Esophagus mucosa (tissue), 1 donor: ENCODE measurements at places on chromosomes 3 and 15.

- peak; percentile 87 for ATAC-seq
Measured at GRCh38 chr15:88246666-88247446, 9.7 kb downstream of the NTRK3 start.

GRCh38 chr3:102037209-102037608 is 187.9 kb downstream of the NFKBIZ start:
- ATAC-seq = no peak

- ATAC-seq = peak; percentile 38
Measured at GRCh38 chr15:70327856-70328678, 230.3 kb upstream of the TLE3 start.

GRCh38 chr3:76864355-76864754 is 175.5 kb upstream of the ROBO2 start:
- no peak for ATAC-seq

DNA sequence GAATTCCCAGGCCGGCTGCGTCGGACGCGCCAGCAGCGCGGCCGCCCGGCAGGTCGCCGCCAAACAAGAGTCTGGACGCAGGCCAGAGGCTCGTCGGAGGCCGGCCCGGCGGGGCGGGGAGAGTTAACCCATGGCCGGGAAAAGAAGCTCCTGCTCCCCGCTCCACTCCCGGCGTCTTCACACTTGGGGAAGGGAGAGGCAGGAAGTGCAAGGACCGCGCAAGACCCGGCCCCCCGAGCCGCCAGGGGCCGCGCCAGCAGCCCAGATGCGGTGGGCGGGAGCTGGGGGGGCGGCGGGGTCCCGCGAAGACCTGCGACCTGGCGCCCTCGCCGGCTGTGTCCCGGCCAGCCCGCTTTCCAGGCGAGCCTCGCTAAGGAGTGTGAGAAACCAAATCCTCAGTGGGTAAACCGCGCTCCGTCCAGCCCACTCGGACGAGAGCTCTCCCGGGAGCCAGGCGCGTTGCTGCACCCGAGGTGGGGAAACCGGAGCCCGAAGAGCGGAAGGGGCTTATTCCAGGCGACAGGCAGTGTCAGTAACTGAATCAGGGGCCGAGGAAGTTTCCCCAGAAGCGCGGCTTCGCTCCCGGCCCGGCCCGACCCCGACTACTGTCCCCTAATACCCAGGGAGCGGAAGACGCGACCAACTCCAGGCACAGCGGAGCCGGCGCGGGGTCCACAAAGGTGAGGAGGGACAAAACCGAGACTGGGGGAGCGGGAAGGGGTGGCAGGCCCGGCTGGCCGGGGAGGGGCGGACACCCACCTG is 721 bp downstream of the ADAMTS7 start:
- ATAC-seq = peak; percentile 19

DNA sequence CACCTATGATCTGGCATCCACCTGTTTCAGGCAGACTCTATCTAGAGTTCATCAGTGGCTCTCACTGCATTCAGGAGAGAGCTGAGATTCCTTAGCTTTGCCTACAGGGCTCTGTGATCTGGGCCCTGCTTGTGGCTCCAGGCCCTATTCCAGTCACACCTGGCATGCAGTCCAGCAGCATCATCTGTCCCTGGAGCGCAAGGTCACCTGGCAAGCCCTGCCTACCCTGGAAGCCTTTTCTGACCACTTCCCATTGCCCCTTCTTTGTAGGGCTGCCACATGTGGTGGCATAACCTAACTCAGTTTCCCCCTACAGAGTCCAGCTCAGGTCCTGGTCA is 115.1 kb upstream of the PLXNA1 start:
- no peak for ATAC-seq

DNA sequence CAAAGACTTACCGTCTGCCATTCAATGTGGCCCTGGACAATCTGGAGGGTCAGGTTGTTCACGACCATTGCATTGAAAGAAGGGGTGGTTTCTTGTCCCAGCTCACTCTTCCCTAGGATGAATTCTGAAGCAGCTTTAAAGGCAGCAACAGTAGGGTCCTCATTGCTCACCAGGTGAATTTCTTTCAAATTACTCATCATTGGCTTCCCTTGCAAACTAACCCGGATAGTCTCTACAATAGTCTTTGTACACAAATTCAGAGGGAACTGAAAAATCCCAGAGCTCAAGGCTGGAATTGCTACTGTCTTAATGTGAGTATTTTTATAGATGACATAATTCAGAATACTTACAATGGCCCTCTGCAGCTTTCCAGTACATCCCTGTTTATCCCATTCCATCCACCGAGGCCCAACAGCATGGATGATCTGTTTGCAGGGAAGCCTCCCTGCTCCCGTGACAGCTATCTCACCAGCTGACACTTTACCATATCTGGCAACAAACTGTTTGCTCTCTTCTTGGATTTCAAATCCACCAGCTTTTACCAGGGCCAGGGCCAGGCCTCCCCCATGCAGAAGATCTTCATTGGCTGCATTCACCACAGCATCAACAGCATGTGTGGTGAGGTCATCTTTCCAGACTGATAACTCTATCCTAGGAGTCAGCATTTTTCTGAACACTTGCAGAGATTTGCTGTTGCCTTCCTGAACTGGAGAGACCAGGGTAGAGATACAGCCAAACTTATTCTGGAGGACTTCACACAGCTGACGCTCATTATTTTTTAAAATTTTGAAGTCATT is 8.6 kb downstream of the PARP9 start:
- ATAC-seq = no peak

GRCh38 chr3:132997404-132998185 is 40.6 kb upstream of the TMEM108 start:
- no peak for ATAC-seq
